ENCODE measurements at places on chromosomes 16 and 17.
A peak's percentile ranks its signal among the peaks of the same experiment; 100 is the strongest.

DNA sequence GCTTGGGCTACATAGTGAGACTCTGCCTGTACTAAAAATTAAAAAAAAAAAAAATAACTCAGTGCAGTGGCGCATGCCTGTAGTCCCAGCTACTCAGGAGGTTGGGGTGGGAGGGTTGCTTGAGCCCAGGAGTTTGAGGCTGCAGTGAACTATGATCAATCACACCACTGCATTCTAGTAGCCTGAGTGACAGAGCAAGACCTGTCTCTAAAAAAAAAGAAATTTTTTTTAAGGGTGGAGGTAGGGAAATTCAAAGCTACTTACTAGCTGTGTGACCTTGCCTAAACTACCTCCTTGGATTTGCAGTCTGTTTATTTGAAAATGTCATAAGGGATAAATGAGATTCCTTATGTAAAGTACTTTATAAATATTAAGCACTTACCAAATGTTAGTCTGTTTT lies 3.4 kb upstream of the SMPD3 start:
- no peak for DNase-seq

DNA sequence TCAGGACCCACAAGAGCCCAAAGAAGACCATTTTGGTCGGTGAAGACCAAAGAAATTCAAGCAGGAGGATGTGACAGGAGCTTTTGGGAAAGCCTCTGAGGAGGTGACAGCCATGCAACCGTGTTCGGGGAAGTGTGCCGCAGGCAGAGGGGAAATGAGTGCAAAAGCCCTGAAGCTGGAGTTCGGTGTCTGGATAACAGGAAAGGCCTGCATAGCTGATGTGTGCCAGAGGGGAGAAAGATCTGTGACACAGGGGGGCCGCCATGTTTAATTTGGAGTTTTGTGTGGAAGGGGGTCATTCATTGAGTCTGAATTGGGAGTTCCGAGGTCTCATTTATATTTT lies 870 bp upstream of the ZC3H7A start:
- no peak for DNase-seq

DNA sequence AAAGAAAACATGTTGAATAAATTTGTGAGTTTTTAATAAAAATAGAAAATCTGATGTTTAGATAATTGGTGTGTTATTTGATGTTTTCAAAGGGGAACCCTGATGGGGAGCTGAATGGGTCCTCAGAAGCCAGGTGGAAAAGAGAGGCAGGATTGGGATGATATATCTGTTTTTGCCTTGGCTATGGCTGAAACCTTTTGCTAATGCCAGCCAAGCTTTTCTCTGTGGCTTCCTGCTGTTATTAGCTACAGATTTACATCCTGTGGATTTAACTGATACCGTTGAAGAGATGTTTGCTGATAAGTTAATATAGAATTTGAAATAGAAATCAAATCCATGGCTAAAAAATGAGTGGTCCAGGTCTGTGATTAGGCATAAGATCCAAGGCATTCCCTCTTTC lies 4.2 kb upstream of the AATF start:
- DNase-seq = no peak

GRCh38 chr17:50946223-50946890 lies 80.2 kb upstream of the TOB1 start:
- no peak for DNase-seq

GRCh38 chr16:84604477-84605013 lies 13.3 kb downstream of the COTL1 start:
- DNase-seq = no peak

DNA sequence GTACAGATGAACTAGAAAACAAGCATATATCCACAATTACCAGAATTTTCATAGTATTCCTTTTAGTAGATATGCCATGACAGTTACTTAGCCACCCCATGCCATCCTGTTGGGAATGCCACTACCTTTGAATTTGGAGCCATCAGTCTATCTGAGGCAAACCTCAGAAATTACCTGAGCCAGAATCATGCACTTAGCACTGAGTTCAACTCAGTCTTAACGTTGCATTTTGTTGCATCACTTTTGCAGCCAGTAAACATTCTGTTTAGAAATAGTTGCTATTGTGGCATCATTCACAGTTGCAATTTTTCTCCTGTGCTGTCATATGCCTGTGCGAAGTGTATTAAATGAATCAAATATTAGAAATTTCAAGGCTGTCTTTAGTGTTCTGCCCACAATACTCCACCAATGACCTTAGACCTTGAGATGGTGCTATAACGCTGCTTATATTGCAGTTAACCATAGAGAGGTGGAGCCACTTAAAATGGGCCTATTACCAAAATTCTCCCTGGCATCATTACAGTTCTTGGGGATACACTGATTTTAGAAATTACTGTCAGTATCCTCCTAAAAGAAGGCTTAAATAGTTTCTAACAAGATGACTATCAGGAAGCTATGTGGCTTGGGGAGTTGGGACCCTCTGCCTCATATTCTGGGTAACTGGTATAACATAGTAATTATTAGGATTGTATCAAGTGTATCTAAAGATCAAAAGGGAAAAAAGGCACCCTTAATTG lies 11.1 kb downstream of the PTRH2 start:
- DNase-seq = no peak

DNA sequence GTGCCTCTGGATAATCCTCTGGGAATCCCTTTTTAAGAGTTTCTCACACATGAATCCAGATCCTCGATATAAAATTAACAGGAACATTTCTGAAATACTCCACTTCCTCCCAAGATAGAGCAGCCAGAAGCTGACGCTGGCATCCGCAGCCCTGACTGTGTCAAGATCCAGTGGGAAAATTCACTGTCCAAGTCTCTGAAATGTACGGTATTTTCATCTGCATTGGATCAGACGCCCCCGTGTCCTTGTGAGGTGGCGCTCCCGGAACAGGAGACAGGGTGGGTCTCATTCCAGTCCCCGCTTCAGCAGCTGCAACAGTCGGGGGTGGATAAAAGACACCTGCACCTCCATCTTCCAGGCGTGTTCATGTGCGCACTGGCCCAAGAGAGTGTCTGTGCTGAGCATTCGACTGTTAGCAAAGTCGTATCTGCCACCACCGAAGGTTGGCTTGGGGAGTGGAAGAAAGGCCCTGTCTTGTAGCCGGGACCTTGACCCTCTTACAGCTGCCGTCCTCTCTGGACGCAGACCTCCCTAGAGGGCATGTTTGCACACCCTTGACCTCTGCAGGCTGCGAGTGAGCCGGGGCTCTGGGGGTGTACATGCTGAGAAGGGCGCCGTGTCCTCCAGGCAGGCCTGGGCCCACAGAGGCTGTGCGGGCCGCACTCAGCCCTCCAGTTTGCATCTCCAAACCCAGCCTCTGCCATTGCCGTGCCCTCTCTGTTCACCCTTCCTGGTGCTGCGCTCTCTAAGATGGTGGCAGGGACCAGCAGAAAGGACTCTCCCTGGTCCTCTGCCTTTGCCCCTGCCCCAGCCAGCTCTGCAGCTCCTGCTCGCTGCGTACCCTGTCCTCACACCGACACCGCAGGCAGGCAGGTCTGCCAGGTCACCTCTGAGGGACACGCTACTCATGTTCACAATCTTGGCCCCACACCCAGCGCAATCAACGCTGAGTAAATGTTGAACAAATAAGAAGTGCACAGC lies 72.0 kb upstream of the CHMP6 start:
- no peak for DNase-seq

- DNase-seq = peak; percentile 93
Measured at GRCh38 chr17:16380640-16381495, at the start of gene UBB. TSS of gene UBB (plus strand) at chr17:16381091. CDS start at chr17:16381908, 817 bp downstream.

GRCh38 chr16:79098907-79099306 lies 501.6 kb downstream of the MAF start:
- no peak for DNase-seq

DNA sequence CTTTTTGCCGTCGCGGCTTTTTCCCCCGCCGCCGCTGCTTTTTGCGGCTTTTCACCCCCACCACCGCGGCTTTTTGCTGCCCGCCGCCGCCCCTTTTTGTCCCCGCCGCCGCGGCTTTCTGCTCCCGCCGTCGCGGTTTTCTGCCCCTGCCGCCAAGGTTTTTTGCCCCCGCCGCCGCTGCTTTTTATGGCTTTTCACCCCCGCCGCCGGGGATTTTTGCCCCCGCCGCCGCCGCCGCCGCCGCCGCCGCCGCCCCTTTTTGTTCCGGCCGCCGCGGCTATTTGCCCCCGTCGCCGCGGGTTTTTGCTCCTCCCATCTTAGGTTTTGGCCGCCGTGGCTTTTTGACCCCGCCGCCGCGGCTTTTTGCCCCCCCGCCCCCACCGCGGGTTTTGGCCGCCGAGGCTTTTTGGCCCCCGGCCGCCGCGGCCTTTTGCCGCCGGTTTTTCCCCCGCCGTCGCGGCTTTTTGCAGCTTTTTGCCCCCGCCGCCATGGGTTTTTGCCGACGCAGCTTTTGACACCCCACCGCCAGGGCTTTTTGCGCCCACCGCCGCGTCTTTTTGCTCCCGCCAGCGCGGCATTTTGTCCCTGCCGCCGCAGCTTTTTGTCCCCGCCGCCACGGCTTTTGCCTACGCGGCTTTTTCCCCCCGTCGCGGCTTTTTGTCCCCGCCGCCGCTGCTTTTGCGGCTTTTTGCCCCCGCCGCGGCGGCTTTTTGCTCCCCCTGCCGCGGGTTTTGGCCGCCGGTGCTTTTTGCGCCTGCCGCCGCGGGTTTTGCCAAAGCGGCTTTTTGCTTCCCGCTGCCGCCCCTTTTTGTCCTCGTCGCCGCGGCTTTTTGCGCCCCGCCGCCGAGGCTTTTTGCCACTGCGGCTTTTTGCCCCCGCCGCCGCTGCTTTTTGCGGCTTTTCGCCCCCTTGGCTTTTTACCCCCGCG lies 519.4 kb upstream of the WSB1 start:
- DNase-seq = no peak

DNA sequence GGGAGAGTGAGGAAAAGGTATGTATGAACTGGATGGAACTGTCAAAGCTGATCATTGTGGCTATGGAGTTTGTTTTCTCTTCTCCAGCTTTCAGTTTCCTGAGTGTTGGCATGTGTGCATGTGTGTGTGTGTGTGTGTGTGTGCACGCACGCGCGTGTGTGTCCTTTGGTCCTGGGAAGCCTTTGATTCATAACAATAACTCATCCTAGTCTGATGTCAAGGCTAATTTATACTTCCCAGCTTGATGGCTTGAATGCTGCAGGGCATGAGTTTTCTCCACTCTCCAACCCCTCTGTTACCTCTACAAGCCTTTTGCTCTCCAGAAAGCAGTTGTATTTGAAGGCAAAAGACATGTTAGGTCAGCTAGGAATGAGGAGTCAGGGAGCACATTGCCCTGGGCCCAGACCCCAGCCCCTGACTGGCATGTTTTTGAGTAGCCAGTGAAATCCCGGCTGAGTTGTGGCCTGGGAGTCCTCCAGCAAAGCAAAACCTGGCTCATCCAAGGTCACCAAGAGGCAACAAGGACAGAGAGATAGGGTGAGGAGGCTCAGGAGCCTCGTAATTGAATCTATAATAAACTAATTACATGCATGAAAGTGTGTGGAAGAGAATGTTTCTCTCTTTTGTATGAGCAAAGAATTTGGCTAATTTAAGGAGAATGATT lies 8.9 kb upstream of the CDC42EP4 start:
- no peak for DNase-seq

GRCh38 chr17:76089680-76090516 lies 10.9 kb downstream of the ZACN start:
- DNase-seq = no peak

DNA sequence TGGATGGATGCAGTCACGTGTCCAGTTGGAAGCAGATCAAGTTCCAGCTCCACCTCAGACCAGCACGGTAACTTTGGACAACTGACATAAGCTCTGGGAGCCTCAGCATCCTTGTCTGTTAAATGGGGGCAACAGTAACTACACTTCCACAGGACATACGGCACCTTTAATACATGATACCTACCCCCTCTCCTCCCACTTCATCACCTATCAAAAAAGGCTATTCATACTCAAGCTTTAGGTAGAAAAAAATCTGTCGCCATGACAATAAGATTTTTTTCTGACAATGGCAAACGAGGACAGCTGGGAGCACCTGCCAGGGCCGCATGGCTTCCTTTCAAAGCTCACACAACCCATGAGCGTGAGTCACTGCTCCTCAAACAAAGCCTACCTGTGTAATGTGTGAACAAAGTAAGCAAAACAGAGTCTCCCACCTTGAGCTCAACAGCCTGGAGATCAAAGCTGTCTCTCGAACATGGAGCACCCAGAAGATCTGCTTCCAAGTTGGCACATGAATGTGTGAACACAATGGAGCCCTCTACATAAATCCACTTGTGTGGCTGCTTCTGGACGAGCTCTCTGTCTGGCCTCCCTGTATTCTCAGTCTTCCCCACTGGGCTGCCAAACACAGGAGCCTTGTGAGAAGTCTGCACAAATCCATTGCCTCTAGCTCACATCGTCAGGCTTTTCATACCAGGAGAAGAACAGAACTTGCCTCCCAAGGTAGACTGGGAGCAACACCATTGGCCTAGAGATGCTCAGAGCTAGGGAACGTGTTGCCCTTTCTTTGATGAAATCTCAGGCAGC lies 459.7 kb downstream of the SOX9 start:
- no peak for DNase-seq

DNA sequence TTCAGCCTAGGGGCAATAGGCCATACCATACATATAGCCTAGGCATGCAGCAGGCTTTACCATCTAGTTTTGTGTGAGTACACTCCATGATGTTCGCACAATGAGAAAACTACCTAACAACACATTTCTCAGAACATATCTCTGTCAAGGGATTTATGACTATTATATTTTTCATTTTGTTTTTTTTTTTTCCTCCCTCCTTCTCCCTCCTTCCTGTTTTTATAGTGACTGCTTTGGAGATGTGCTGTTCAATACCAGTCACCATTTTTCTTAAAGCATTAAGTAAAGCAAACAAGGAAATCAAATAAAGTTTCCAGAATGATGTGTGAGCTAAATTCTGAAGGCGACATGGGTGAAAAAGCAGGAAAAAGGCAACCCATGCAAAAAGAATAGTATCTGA lies 194.6 kb downstream of the STX8 start:
- DNase-seq = no peak

- no peak for DNase-seq
Measured at GRCh38 chr16:57637020-57637419, 8.6 kb downstream of the ADGRG1 start.

DNA sequence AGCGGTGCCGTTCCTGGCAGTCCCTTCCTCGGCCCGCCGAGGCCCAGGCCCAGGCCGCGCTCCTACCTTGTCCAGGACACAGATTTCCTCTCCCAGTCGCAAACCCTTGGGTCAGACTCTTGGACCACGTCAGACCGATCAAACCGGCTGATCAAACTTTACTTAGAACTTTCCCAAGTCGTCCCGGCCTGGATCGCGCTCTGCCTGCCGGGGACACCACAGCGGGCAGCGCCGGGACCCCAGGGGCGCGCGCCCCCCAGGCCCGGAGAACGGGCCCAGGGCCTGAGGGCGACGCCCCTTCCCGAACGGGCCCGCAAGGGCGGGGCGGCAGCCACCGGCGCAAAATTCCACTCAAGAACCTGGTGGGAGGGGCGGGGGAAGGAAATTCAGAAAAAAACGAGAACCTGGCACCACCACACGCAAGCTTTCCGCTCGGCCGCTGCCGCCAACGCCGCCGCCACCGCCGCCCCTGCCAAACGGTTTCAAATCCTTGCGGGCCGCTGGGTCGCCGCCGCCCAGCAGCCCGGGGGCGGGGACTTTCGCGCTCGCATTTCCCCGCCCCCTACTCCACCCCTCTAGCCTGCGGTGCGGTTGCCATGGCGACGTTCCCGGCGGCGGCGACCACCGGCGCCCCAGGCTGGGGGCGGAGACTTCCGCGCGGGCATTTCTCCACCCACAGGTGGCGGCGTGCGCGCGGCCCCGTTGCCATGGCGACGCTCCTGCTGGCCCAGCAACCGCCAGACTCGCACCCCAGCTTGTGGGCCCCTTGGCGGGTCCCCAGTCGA lies at the start of gene CEP112:
TSS of gene CEP112 (minus strand) at position 541 of the 785 bp plus-strand sequence.
- peak; percentile 95 for DNase-seq
